AG04450 (cell line): ENCODE measurements at places on chromosomes 11 and 22. TPM values are rescaled to one million over a fixed set of nuclear protein-coding genes. Genes with fewer than 3 reads are reported as not detected.

- no peak for DNase-seq
These were observed 56.2 kb upstream of the SC5D start for GRCh38 chr11:121236115-121237001.

The KRTAP5-8 gene
- 0.06 TPM in 1 of 2 replicates, not detected in the other for polyA plus RNA-seq

- DNase-seq = no peak
These were observed 7.8 kb downstream of the IFT27 start for GRCh38 chr22:36768141-36768540.

DNA sequence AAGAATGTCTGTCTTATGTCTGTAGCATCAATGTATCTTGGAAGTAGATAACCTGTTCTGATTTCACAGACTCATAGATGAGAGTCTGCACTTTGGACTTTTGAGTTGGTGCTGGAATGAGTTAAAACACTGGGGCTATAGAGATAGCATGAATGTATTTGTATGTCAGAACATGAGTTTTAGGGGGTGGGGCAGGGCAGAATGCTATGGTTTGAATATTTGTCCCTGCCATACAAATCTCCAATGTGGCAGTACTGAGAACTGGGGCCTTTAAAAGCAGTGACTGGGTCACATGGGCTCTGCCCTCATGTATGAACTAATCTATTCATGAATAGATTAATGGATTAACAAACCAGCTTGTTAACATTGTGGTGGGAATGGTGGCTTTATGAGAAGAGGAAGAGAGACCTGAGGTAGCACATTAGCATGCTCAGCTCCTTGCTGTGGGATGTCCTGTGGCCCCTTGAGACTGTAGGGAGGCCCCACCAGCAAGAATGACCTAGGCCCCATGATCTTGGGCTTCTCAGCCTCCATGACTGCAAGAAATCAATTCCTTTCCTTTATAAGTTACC lies 15.5 kb upstream of the OR52K1 start:
- no peak for DNase-seq

- DNase-seq = no peak
These were observed 791.1 kb downstream of the NTM start for GRCh38 chr11:132161403-132162078.
